Vagina (tissue), 2 donors: ENCODE measurements at places on chromosomes 6 and 20.

- DNase-seq = no peak
Measured at GRCh38 chr6:162952423-162952822, 224.6 kb downstream of the PACRG start.

DNA sequence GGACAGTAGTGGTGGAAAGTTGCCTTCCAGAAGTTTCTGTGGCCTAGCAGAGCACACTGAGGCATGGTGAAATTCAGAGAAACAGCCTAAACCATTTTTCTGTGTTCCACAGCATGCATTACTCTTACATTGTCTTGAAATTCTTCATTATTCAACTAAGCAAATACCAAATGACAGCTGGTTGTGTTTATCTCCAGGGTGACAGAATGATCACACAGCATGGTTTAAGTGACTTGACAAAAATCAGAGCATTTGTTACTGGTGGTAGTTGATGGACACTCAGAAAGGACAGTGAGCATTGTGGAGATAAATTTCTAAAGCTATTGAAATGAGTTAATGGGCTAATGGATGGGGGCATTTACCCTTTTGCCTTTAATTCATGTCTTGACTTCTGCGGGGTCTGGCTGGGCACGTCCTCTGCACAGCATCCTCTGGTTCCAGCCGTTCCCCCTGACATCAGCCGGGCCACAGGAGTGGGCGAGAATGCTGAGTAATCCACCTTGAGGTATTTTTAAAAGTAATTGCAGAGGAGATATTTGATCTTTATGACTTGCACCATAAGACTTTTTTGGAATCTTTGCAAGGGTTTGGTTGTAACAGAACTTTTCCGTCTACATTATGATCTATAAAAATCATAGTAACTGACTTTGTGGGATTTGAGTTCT is 78.9 kb upstream of the SCP2D1 start:
- no peak for DNase-seq

DNA sequence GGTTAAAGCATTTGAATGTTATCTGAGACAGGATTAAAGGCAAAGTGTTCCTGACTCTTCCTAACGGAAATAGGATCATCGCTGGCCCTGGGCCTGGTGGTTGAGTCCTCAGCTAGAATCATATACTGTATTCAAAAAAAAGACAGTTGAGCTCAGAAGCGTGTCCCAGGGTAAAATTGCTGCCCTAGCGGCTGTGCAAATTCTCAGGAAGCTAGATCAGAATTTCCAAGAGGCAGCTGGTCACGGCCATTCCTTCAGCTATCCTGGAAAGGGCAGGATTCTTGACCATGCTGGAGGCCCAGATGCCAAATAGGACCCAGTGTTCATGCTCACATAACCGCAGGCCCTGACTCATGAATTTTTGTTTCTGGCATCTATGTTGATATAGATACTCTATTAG is 67.4 kb downstream of the STMND1 start:
- no peak for DNase-seq

GRCh38 chr6:108277831-108278230 is 17.0 kb upstream of the SNX3 start:
- no peak for DNase-seq

GRCh38 chr6:4018924-4019236 is 60.1 kb downstream of the FAM217A start:
- no peak for DNase-seq

DNA sequence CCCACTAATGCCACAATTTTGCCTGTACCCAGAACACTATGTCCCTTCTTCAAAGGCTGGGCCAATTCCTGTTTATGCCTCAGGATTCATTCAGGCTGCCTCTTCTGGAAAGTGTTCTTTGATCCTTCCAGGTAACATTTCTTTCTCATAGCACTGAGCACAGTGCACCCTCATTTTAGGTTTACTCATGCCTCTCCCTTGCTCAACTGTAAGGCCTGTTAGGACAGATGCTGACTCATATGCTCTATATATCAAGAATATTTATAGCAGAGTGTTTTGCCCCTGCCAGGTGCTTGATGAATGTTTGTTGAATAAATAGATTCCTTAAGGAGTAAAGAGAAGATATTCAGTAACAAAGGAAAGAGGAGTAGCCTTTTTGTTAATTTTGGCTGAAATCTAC is 263.9 kb downstream of the PHF3 start:
- no peak for DNase-seq

DNA sequence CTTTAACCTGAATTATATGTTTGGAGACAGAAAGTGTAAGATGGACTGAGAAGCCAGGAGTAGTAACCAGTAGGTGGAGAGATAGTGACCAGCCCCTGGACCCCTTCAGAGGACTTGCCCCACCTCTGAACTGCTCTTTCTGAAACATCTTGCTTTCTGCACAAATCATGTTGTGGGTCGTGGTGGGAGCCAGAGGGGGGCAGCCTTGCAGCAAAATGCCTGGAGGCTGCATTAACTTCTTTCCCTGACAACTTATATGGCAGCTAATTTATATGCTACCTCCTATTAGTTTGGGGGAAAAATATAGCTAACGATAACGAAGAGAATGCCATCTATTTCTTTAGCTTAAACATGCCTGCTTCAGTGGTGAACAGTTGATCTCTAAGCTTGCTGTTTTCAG is 859.8 kb downstream of the MAFB start:
- DNase-seq = no peak

DNA sequence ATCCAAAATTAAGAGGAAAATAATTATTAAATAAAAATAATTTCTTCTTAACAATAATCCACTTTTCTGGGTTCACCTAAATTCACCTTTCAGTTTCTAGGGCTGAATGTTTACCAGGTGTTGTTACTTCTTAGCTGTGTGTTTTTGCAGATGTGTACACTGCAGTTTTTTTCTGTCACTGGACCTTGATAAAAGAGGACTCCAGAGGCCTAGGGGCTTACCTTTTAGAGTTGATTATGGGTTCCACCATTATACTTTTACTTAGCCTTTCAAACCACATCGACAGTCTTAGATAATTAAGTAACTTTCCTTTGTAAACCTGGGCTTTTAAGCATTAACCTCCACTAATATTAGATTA is 766.5 kb downstream of the BCKDHB start:
- no peak for DNase-seq

GRCh38 chr6:16602035-16602434 is 159.2 kb downstream of the ATXN1 start:
- no peak for DNase-seq

DNA sequence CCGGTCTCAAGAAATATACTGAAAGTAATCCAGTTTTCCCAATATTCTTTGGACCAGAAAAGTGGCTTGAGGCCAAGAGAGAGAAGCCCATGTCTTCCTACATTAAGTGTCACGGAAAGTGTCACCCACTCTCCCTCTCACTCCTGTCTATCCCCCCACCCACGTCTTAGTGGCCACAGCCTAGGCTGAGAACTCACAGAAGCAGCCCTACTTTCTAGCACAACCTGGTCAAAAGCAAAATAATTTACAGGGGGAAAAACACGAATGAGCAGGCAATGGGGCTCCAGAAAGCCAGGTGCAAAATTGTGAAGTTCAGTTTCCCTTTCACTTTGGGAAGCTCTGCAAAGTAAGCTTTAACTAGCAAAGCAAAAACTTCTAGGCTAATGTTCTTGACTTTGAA is 118.0 kb downstream of the OPRM1 start:
- no peak for DNase-seq

DNA sequence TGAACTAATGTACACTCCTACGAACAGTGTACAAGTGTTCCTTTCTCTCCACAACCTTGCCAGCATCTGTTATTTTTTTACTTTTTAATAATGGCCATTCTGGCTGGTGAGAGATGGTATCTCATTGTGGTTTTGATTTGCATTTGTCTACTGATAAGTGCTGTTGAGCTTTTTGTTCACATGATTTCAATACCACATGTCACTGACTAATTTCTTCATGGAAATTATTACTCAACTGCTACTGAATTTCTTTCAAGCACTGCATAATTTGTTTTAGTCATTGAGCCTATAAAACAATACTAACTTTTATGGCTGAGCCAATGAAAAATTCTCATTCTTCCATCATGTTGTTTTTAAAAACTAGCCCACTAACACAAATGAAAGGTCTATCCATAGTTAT is 115.4 kb downstream of the FRK start:
- no peak for DNase-seq

- DNase-seq = no peak
Measured at GRCh38 chr6:3307436-3307835, 48.7 kb downstream of the PSMG4 start.

DNA sequence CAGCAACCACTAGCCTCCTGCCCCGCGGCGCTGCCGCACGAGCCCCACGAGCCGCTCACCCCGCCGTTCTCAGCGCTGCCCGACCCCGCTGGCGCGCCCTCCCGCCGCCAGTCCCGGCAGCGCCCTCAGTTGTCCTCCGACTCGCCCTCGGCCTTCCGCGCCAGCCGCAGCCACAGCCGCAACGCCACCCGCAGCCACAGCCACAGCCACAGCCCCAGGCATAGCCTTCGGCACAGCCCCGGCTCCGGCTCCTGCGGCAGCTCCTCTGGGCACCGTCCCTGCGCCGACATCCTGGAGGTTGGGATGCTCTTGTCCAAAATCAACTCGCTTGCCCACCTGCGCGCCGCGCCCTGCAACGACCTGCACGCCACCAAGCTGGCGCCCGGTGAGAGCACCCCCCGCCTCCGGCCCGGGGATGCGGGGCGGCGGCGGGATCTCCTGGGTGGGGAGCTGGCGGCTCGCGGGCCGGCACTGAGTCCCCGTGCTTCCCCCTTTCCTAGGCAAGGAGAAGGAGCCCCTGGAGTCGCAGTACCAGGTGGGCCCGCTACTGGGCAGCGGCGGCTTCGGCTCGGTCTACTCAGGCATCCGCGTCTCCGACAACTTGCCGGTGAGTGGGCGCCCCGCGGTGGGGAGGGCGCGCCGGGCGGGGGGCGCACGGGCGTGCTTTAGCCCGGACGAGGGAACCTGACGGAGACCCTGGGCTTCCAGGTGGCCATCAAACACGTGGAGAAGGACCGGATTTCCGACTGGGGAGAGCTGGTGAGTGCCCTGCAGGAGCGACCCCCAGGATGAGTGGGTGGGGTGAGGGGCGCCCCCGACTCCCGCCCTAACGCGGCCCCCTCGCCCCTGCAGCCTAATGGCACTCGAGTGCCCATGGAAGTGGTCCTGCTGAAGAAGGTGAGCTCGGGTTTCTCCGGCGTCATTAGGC is 585 bp downstream of the PIM1 start:
- DNase-seq = no peak

DNA sequence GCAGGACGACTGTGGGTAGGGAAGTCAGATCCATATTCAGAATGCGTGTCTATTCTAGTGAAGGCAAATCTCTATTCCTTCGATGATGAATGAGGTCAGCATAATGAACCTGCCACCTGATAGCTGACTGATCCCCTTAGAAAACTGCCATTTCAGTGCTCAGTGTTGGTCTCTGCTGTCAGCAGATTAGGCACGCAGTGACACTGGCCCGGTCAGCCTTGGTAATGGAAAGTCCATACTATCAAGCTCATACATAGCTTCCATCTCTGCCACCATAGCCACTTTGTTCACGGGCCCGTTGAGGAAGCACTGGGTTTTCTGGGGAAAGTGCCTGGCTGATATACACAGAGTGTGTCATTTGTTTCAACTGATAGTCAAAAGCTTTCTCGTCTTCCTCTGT is 54.0 kb downstream of the C6orf52 start:
- no peak for DNase-seq

DNA sequence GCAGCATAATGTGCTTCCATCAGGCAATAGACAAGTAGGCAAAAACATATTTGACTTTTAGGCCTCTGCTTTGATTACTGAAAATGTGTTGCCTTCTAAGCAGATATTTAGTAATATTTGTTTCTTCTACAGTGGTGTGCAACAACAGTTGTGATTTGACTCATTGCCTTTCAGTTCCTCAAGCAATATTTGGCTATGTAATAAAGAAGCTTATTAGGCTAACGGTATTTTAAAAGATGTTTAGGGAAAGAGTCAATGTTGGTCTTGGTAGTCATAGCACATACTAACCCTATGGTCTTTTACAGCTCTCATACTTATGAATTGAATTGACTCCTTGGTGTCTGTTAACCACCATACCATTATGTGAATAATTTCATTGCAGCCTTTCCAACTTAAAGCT is 124.1 kb downstream of the GRIK2 start:
- DNase-seq = no peak

- DNase-seq = no peak
Measured at GRCh38 chr20:11267762-11268335, 594.0 kb upstream of the JAG1 start.

DNA sequence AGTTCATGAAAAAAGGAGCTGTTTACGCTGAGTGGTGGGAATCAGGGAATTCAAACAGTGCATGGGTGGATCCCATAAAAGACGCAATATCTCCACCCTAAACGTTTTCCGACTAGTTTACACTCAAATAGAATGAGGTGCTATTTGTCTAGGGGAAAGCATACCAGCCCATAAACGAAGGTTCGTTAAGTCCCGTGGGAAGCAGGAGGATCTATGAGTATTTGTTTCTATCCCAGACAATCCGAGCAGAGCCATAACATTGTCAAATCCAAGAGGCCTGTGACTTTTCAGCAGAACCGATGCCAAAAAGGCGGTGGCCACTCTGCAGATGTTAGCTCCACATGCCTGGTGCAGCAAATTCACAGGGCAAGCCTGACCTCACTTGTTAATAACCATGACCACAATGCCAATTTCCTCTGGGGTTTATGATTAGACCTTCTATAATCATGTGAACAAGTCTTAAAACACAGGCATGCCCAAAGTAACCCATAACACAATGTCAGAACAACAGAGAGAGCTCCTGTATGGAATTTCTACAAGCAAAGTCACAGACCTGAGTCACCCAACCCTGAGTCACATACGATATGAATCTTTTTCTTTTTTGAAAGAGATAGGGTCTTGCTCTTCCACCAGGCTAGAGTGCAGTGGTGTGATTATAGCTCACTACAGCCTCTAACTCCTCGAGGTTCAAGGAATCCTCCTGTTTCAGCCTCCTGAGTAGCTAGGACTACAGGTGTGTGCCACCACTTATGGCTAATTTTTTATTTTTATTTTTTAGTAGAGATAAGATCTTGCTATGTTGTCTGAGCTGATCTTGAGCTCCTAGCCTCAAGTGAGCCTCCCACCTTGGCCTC is 123.3 kb downstream of the KIF13A start:
- DNase-seq = no peak
